CD4-positive, alpha-beta memory T cell (primary cell): ENCODE measurements at places on chromosomes 11 and 22.

- no peak for DNase-seq
Measured at GRCh38 chr11:68525930-68526329, 65.4 kb downstream of the PPP6R3 start.

DNA sequence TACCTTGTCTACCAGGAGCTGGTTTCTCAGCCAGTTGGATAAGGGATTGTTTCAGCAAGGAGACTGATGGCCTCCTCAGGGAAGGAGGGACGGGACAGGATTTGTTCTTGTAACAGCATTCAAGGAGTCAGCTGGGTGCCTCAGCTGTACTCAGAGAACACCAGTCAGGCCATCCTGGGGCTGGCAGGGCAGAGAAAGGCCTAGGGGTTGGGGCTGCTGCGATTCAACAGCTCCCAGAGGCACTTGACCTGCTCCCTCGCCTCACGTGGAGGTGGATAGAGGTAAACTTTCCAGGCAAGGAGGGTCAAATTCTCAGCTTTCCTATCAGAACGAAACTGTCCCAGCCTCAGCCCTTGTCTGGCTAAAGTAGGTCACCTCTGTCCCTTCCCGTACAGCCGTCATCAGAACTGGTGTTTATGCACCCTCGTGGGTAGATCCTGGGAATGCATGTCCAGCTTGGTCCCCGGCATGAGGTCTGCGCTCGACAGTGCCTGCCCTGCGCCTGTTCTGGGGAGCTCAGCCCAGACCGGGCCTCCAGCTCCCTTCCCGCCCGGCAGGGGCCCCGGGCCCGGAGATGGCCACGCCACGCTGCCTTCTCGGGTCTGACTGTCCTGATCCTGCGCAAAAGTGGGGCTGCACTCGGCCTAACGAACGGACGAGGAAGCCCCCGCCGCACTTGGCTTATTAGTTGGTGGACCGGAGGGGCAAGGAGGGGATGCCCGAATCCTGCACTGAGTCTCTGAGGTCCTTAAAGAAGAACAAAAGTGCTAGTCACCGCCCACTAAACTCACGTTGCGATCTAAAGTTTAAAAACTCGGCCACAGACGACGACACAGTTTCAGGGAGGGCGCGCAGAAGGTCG lies 762 bp upstream of the CCDC134 start:
- peak; percentile 12 for DNase-seq

DNA sequence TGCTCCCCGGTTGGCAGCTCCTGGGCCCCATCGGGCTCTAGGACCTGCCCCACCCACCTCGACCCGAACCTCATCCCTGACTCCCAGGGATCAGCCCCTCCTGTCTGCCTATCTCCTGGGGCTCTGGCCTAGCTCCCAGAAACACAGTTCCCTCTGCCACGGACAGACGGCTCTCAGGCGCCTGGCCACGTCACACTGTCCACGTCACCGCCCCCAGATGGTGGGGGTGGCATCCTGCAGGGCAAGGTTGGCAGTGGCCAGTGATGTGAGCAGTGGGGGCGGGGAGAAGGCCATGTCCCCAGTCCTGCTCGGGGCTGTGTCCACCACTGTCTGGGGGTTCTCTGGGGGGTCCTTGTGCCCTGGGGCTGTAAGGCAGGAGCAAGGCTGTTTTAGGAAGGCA lies 29.2 kb downstream of the SYT7 start:
- DNase-seq: no peak

- DNase-seq: no peak
Measured at GRCh38 chr11:57615308-57615707, 17.8 kb downstream of the SERPING1 start.

- DNase-seq: no peak
Measured at GRCh38 chr11:70315716-70316115, 45.2 kb downstream of the PPFIA1 start.

GRCh38 chr11:21133722-21134121 lies 464.3 kb downstream of the NELL1 start:
- DNase-seq: no peak

DNA sequence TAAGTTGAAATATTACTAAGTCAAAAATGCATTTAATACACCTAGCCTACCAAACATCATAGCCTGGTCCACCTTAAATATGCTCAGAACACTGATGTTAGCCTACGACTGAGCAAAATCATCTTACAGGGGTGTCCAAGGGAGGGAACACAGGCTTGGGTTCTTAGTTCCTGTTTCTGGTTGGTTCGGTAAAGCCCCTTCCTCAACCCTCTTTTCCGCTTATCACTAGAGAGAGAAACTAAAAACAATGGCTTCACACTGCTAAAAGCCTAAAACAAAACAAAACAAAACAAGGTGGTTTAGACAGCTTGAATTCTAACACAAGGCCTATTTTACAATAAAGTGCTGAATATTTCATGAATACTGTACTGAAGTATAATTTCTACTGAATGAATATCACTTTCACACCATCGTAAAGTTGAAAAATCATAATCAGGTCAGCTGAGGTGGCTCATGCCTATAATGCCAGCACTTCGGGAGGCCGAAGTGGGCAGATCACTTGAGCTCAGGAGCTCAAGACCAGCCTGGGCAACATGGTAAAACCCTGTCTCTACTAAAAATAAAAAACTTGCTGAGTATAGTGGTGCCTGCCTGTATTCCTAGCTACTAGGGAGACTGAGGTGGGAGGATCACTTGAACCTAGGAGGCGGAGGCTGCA lies 118.0 kb downstream of the SIK3 start:
- no peak for DNase-seq

DNA sequence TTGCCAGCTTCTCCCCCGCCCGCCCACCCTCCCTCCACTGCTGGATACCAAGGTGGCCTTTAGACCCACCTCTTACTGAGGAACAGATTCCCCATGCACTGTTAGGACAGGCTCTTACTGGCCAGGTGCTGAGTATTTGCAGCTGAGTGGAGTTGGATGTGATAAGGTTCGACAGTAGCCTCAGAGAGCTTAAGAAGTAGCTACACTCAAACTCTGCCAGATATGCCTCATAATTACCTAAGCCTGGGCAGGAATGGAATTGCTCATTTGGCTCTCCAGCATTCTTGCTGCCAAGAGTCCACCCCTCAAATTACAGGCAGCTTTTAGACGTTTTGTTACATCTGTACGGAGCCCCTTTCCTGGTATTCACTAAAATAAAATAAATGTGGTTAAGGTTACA lies 9.6 kb downstream of the FAM181B start:
- no peak for DNase-seq

- no peak for DNase-seq
Measured at GRCh38 chr11:6225896-6226295, 8.5 kb downstream of the FHIP1B start.

GRCh38 chr11:69075421-69076128 lies 26.8 kb downstream of the TPCN2 start:
- no peak for DNase-seq

DNA sequence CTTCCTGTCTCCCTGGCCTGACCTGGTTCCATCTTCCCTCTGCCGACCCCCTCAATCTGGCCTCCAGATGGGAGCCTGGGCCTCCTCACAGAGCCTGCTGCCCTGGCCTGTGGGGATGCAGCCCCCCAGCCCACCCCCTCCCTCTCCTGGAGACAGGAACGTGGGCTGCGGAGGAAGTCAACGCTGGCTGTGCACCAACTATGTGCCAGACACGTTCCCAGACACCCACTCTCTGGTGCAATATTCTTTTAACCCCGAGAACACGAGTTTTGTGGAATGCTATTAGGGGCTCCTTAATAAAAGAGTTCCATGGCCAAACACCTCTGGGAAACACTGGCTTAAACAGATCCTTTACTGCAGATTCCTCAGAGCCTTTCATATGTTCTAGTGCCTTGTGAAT lies 15.9 kb downstream of the WNT11 start:
- DNase-seq: no peak

DNA sequence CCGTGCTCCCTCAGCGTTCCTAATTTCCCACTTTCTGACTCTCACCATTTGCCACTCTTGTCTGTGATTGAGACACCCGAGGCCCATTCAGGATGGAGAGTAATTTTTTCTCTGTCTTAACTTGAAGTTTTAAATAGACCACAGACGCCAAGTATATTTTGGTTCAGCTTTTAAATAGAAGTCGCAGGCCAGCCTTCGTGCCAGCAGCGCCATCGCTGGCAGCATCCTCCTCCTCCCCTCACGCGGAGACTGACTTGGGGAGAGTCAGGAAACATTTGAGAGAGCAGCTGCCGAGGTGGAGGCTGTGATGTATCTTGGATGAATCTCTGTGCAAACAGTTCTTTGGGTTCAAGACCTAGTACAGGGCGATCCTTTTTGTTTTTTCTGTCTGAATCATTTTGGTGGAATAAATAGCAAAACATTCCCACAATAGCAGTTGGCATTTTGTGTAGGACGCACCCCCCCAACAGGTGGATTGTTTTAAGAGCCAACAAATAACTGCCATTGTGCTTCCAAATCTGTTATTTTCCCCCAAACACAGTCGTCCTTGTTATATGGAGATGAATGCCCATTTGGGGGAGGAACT lies 889 bp upstream of the DMC1 start:
- DNase-seq: peak; percentile 34

GRCh38 chr11:94543695-94544645 lies at the start of gene FUT4:
TSS of gene FUT4 (plus strand) at chr11:94543921. CDS start at chr11:94544134, 213 bp downstream.
- DNase-seq: peak; percentile 76

GRCh38 chr11:100908746-100909145 lies 220.9 kb downstream of the PGR start:
- no peak for DNase-seq
